Effector CD4-positive, alpha-beta T cell (primary cell): ENCODE measurements at places on chromosomes 1 and 21.

GRCh38 chr21:35170244-35170643 lies 121.1 kb upstream of the RUNX1 start:
- DNase-seq, result no peak

DNA sequence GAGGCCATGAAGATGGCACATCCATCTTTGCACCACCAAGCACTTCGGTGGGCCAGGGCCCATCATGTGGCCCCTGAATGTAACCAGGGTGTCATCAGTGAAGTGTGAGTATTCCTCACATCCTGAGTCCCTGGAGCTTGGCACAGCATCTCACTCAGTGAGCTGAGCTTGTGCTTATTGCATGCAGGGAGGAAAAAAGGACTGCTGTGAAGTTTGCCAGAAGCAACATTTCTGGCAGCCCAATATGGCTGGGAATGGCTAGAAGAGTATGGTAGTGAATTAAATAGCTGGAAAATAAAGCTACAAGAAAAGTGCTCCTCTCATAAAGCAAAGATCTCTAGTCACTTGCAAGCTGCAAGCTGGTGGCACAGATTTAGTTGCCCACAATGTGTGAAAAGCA lies 109.3 kb downstream of the TNFSF18 start:
- DNase-seq, result no peak

GRCh38 chr1:116152950-116153691 lies 41.9 kb downstream of the MAB21L3 start:
- DNase-seq, result no peak

DNA sequence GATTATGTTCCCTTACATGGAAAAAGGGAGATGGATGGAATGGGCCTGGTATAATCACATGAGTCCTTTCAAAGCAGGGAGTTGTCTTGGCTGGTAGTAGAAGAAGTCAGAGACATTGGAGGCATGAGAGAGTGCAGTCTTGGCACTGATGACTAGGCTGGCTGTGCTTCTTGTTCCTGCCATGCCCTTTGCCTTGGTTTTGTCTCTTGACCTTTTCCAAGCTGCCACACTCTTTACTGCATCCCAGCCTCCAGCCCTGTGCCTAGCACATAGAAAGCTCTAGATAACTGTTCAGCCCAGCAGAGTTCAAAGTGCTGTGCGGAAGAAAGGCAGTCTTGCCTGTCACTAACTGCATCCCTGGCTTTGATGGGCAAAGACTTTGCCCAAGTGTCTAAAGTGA lies 412.6 kb downstream of the PRDM2 start:
- no peak for DNase-seq

DNA sequence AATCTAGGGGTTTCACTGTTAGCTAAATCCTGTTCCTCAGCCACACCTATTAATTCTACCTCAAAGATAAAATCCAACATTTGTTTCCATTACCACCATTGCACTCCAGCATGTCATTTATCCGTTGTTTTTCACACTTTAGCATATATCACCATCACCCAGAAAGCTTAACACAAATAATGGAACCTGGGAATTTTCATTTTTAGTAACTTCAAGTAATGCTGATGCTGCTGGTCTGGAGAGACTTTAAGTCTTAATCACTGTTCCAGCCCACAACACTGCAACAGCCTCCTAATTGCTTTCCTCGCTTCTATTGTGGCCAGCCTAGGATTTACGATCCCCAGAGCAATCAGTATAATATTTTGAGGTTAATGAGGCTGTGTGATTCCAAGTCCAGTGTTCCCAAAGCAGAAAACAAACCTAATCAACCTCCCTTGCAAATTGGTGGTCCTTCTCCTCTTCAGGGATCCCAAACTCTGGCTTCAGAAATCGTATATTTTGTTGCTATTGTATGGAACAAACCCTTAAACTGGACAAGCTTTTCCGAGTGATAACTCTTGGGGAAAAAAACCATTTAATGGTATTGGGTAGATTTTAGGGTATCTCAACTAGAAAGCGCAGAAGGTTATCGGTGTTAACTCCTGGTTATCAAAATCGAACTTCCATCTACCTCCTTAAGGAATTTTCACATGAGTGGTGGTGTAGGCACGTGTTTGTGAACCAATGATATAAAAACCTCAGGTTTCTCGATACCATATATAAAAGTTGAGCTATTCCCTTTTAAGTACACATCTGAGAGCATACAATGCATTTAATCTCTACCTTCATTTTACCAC lies 50.0 kb upstream of the BOLA1 start:
- no peak for DNase-seq

- DNase-seq, result no peak
Measured at GRCh38 chr1:111879081-111879480, 110.4 kb downstream of the KCND3 start.

DNA sequence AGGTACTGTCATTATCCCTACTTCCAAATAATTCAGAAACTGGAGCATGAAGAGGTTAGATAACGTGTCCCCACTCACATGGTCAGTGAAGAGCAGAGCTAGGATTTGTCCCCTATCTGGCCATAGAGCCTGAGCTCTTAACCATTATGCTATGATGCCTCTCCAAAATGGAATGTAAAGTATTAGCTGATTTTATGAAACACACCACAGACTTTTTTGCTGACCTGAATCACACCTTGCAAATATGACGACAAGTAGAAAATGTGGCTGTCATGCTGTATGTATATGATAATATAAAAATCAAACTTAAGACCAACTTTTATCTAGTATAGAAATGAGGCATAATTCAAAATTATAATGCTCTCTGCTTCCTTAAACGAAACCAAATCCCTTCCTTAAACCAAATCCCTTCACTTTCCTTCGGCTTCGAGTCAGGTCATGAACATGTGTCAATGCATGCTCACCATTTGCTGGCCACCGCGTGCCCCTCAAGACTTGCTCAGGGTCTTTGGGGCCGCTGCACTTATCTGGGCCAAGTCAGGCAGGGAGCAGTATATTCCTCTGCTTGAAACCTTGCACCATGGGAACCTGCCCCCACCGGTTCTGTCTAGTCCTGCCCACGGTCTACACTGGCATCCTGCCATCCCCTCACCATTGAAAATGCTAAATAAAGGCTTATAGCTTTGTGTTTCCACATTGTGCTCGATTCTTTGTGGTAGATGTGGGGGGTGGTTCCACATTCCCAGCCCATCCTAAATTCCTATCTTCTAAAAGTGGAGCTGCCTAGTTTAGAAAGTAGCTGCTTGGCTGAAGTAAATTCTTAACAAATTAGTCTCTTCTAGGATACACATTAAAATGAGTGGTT lies 1.6 kb upstream of the TMCC2 start:
- no peak for DNase-seq

DNA sequence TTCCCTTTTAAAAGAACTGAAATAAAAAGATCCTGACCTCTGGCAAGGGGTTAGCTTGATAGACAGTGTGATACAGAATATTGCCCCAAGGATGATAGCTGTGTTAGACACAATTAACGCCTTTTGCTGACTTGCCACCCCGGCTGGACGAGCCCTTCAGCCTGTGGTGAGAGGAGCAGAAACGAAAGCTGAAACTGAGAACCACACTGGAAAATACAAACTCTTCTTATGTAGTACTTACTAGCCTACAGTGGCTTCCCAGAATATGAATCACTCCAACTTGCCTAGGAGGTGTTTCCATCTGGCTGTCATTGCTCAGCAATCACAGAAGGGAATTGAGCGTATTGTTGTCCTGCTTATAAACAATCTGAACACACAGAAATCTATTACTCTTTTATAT lies 22.9 kb downstream of the SAMSN1 start:
- DNase-seq, result no peak

DNA sequence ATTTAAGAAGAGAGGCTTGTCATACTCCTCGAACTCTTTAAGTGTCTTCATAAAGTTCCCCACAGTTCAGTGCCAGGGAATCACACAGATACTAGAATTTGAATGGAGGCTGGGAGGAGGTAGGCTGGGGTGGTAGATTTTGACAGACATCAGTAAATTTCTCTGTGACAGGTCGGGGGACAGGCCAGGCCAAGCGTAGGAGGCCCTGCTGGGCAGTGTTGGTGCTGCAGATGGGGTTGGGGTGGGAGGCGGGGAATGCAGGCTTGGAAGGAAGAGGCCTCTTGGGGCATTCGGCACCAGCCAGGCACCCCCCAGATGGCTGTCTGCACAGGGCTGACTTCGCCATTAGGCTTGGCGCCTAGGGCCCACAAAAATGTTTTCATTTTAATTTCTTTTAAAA lies 84.0 kb downstream of the MAN1C1 start:
- no peak for DNase-seq

DNA sequence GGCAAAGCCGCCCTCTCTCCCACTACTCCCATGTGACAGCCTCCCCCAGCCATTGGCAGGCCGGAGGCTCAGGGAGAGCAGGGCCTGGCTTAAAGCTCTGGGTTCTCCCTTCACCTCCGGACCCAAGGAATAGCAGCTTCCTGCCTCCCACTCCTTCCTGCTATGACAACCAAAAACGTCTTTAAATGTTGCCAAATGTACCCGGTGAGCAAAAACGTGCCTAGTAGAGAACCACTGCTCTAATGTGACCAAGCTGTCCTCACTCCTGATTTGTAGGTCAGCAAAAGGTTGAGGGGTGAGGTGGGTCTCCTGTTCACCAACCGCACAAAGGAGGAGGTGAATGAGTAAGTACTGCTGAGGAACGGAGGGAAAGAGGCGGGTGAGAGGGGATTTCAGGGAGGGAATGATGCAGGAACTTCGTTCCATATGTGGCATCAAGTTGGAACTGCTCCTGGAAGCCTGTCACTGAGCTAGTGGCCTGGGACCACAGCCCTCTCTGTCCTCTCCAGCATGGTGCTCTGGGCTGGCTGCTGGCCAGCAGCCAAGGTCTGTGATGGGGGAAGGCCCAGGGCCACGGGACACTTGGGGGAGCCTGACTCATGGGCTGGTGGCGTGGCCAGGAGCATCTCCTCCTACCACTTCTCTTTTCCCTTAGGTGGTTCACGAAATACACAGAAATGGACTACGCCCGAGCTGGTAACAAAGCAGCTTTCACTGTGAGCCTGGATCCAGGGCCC lies 5.7 kb downstream of the MRTO4 start:
- no peak for DNase-seq

- DNase-seq, result no peak
Measured at GRCh38 chr1:176605176-176605575, 142.2 kb downstream of the PAPPA2 start.

GRCh38 chr21:23853796-23854379 lies 1753.4 kb downstream of the MRPL39 start:
- DNase-seq, result no peak

GRCh38 chr21:40675017-40675416 lies 171.9 kb downstream of the DSCAM start:
- no peak for DNase-seq

- DNase-seq, result no peak
Measured at GRCh38 chr1:54479841-54480524, 68.0 kb upstream of the ACOT11 start.

DNA sequence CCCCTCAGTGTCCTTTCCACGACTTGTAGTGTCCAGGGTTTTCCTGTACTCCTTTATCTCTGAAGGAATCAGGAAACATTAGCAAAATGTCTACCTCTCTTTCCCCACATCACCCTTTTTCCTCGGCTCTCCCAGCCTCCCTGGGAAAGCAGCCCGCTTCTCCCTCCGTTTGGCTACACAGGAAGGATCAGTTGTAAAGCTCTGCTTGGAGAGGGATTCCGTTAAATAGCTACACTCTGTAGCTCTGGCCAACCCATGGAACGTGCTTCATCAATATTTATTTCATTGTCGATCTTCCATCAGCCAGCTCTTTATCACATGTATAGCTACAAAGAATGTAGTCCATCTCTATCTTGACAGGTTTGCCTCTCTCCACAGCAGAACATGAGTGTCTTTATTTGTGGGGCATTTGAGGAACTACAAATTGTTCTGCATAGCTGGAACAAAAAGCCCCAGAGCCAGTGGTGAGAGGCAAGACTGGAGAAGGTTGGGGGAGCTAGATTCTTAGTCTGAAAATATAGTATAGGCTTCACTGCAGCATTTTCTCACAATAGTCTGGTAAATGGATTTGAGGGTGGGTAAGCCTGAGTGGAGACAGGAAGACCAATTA lies 191.8 kb downstream of the SLC35F3 start:
- no peak for DNase-seq

DNA sequence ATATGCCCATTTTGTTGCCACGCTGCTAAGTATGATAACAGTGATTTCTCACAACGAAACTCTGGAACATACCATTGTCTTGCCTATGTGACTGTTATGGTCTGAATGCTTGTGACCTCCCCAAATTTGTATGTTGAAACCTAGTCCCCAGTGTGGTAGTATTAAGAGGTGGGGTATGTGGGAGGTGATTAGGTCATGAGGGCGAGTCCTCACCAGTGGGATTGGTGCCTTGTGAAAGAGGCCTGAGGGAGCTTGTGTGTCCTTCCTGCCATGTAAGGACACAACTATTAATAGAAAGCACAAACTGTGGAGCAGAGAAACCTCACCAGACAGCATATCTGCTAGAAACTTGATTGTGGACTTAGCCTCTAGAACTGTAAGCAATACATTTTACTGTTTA lies 84.6 kb downstream of the SELENOF start:
- DNase-seq, result no peak

DNA sequence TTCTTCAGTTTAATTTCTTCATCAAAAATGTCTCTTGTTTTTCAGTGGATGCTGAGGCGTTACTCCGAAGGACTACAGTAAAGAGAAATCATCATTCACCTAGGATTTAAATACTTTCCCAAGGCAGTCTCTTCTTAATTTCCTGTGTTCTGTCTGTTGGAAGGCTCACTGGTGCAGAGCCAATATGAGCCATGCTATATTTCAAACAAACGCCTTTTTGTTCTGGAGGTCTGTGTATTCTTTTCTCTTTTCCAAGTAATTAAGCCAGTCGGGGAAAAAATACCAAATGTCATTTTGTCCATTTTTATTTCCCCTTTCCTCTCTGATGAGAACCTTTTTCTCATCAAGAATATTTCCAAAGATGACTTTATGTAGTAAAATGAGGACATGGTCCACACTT lies 206.5 kb downstream of the RWDD3 start:
- no peak for DNase-seq

- DNase-seq, result peak; percentile 16
Measured at GRCh38 chr1:31617916-31618746, 642 bp downstream of the HCRTR1 start.

- DNase-seq, result peak; percentile 57
Measured at GRCh38 chr1:234978397-234979295, 150.0 kb downstream of the TOMM20 start.

GRCh38 chr1:230877146-230877923 lies 9.0 kb upstream of the C1orf198 start:
- no peak for DNase-seq

- DNase-seq, result no peak
Measured at GRCh38 chr1:45478121-45478814, 12.7 kb downstream of the TESK2 start.

GRCh38 chr1:244680667-244681066 lies 27.7 kb downstream of the DESI2 start:
- no peak for DNase-seq
